ENCODE measurements at places on chromosomes 4 and X. TPM values are rescaled to one million over a fixed set of nuclear protein-coding genes. Genes with fewer than 3 reads are reported as not detected.

The HSD17B13 gene
- 0.70 TPM for polyA plus RNA-seq

The CLDN22 gene
- polyA plus RNA-seq = not detected

DNA sequence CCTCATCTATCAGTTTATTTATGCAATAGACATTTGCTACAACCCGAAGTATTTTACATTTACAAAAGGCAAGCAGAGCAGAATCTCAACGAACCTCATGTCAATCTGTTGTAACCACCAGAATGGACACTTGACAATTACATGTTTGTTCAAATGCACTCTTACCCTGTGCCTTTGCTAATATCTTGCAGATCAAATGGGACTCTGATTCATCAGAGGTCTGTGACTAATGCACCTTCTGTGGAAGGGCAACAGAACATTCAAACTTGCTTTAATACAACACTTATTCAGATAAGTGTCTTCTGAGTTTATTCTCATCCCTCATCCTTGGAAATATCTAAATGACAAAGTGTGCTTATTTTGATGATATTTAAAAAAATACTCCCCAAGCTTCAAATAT is 644.7 kb upstream of the PCDH10 start:
- DNase-seq = no peak

DNA sequence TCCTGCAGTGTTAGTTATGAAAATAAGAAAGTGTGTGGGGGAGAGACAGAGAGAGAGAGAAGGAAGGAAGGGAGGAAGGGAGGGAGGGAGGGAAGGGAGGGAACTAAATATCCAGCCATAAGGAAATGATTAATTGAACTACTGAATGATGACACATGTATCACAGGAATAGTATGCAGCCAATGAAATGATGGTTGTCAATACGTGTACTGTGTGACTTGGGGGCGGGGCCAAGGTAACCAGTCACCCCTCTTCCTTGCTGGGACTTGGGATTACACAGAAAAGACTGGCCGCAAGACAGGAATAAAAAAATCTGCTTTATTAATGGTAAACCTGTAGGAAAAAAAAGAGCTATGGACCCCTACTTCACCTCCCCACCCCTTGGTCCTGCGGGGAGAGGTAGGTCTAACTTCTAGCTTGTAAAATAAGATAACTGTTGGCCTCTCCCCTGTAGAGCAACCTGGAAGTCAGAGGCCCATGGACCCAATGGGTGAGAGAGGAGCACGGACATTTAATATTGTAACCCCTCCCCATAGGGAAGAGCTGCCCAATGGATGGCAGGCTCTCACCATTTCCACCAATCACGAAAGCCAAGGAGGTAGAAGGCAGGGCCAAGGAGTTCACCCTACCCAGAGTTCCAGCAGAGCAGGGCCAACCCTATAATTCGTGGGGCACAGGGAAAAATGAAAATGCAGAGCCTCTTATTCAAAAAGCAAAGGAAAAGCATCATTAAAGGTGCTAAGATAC is 7.4 kb downstream of the PPP2R2C start:
- DNase-seq = no peak

- DNase-seq = no peak
Measured at GRCh38 chr4:158817562-158818296, 48.9 kb downstream of the FNIP2 start.

DNA sequence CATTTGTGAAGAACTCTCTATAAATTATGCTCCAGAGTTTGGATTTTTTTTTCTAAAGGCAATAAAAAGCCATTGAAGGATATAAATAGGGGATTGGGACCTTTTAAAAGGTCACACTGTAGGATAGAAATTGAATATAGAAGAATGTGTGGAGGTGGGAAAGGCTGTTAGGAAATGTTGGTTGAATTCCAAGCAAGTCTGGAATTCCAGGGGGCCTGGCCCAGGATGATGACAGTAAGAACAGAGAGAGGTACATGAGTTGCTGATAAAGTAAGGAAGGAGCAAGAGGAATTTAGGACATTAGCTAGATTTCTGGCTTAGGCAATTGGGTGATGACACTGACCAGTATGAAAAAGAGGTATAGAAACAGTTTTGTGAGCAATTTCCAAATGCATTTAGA is 95.4 kb upstream of the USP38 start:
- DNase-seq = no peak

The LUZP4 gene
- not detected for polyA plus RNA-seq

- no peak for DNase-seq
Measured at GRCh38 chr4:102849579-102850104, 19.1 kb upstream of the CISD2 start.

The TMEM150C gene
- polyA plus RNA-seq = 23.1 TPM

The FHIP1A gene
- 2.8 TPM for polyA plus RNA-seq

- DNase-seq = no peak
Measured at GRCh38 chrX:96713303-96713702, 28.7 kb downstream of the DIAPH2 start.

DNA sequence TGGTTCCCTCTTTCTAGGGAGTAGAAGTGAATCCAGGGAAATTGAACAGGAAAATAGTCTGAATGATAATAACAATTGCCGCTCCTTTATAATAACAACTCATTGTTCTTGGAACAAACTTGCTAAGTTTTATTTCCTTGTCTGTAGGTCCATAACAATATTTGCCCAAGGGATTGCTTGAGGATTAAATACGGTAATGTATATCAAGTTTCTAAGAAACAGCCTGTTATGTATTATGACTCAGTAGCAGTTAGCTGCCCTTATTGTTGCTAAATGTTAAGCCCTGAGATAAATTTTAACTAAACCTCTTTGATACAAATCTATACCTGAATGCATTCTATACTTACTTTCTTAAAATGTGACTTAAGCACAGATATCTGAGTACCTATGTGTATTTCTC is 215.9 kb upstream of the AADAT start:
- DNase-seq = no peak

DNA sequence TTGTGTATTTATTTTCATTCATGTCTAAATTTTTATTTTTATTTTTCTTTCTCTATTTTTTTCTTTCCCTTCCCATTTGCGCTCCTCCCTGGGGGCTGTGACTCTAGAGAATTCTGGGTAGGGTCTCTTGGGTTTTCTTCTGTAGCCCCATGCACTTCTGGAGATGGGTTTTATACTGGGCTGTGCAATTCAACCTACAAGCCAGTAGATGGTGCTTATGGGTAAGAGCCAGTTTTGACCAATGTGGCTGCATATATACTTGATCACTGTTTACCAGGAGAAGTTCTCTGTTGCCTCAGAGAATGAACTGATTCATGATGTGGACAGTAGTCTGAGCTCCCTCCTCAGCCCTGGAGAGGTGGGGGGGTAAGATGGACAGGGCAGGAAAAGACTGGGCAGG is 614.6 kb downstream of the PCDH19 start:
- DNase-seq = no peak

The ARX gene
- 1.6 TPM for polyA plus RNA-seq

Data from brain (organoid and tissue), 16 donors.